ENCODE measurements at places on chromosomes 16 and 17.

GRCh38 chr17:55202896-55203295, 61.9 kb upstream of the HLF start:
- no peak for DNase-seq

DNA sequence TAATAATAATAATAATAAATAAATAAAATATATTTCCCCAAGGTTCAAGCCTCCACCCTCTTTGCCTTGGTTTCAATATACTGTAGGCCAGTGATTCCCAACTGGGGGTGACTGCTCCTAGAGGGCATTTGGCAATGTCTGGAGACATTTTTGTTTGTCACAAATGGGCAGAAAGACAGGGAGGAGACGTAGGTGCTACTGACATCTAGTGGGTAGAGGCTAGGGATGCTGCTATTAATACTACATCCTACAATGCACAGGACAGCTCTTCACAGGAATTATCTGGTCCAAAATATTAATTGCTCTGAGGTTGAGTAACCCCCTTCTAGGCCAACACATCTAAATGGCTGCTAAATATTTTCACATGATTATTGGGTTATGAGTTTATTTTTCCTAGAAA, 12.8 kb upstream of the PRR14 start:
- no peak for DNase-seq

- no peak for DNase-seq
Observed at GRCh38 chr17:71441098-71441497, 679.7 kb upstream of the SOX9 start.

GRCh38 chr17:67628580-67629013, 89.1 kb upstream of the NOL11 start:
- DNase-seq, result no peak

DNA sequence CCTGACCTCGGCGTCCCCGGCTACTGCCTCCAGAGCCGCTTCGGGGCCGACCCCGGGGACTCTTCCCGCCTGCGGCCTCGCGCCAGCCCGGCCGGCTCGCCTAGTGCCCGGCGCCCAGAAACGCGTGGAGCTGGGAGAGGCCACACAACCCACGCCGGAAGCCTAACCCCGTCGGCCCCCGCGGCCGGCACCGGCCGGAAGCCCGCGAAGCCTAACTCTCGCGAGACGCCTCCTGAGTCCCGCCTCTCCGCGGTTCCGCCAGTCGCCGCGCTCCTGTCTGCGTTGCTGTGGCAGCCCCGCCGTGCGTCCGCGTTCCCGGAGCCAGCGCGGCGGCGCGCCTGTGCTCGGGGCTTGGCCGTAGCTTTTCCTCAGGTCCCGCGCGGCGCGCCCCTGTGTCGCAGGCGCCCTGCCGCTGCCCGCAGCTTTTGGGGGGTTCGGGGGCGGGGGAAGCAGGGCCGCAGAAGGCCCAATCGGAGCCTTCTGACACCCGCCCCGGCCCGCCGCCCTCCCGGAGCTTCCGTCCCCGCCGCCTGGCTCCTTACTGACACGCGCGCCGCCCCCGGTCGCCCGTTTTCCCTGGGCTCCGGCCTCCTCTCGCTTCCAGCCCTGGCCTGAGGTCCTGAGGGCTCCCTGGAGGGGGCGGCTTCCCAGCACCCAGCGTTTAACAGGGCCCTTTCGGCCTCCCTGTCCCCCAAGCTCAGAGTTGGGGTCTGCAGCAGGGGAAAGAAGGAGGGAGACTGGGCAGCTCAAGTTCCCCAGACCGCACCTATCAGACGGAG, 21.7 kb downstream of the NPTX1 start:
- peak; percentile 91 for DNase-seq

- DNase-seq, result no peak
Observed at GRCh38 chr16:1680361-1680760, 2.3 kb downstream of the JPT2 start.

All from stimulated activated CD4-positive, alpha-beta T cell treated with anti-CD3 and anti-CD28 coated beads, Interleukin-1b, Interleukin-23, amount 100 ng/mL, for 1 hour (primary cell).